ENCODE measurements at places on chromosomes 3 and 15.

- DNase-seq = no peak
Observed at GRCh38 chr3:55467099-55467498, 20.0 kb downstream of the WNT5A start.

GRCh38 chr3:117355566-117355965 is 646.0 kb downstream of the TUSC7 start:
- DNase-seq = no peak

DNA sequence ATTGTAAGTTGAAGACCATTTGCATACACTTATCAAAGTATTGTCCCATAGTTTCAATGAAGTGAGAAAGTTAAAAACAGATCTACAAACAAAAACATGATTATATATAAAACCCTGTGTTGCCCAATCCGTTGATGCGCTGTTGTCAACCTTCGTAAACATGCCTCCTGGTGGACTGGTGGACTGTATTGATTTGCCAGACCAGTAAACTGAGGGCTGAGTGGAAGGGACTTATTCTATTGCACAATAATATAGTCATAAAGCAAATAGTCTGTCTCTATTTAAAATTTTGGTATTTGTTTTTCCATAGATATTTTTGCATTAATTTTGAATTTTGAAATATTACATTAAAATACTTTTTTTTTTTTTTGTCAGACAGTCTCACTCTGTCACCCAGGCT is 102.5 kb downstream of the GAP43 start:
- DNase-seq = no peak

- DNase-seq = no peak
Observed at GRCh38 chr15:58442122-58442521, 10.3 kb downstream of the LIPC start.
